ENCODE measurements at places on chromosomes 5 and 9.
A peak's percentile ranks its signal among the peaks of the same experiment; 100 is the strongest.

DNA sequence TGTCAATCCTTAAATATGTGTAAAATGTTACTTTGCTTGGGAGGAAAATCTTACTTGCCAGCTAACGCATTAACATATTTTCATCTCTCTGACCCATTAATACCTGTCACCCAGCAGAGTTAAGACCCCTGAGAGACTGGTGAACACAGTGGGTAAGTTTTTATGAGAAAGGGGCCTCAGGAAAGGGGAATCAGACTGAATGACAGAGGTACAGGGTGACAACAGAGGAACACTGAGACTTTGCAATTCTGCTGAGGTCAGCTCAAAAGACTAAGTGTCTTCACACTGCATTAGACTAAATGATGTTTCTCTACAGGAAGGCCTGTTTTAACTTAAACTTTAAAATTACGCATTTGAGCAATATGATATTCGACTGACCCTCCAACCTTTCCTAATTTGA, 223.8 kb downstream of the EFNA5 start:
- DNase-seq, result no peak

DNA sequence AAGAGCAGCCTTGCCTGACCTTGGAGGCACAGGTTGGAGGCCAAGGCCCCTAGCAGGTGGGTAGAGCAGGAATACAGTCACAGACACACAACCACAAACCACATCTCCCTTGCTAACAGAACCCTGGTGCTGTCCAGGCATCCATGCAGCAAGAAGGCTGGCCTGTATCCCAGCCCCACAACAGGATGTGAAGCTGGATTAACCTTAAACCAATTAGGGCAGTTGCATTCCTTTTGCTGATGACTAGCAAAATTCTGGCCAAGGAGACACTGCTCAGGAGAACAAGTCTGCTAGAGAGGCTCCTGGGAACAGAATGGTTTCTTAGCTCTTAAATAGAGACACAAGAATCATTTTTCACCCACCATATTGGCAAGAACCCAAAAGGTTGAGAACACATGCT, 97.8 kb downstream of the C5orf15 start:
- no peak for DNase-seq

- no peak for DNase-seq
Observed at GRCh38 chr9:92938025-92938424, 9.3 kb upstream of the FGD3 start.

DNA sequence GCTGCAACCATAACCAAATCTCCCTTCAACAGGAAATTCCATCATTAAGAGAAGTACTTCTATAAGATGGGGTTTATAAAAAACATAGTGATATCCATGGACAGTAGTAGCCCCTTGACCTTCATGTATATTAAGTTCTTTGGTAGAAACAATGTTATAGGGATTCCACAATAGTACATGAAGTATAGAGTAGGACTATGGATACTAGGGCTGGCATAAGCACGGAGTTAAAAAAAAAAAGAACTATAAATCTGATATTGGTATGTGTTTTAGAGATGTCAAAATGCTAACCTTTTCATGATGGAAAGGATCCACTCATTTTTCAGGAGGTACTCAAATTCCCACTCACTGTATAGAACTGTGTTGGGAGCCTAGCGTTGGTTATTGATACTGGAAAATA, 337.6 kb downstream of the FGF10 start:
- no peak for DNase-seq

- DNase-seq, result no peak
Observed at GRCh38 chr5:155295111-155295510, 281.6 kb downstream of the KIF4B start.

- no peak for DNase-seq
Observed at GRCh38 chr9:114093031-114093471, 6.0 kb downstream of the KIF12 start.

DNA sequence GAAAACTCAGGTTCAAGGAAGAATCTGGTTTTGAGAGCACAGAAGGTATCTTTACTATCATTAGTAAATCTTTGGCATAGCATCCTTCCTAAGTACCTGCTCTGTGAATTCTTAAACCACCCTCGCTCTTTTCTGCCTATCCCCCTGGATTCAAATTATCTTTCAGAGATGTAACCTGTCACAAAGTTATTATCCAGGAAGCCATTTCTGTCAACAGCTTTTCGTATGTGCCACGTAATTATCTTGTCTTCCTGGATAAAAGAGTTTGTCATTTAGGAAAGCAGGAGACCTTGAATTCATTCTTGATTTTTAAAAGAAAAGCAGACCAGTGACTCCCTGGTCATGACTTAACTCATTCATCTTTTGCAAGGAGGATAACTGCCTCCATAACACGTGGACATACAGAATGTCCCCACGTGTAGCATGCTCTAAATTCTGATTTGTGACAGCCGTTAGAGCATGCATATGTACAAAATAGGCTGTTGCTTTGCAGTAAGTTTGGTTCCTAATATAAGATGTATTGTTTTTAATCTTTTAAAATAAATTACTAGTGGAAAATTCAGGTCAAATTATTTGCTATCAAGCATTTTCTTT, 189.0 kb downstream of the TRIO start:
- DNase-seq, result no peak

DNA sequence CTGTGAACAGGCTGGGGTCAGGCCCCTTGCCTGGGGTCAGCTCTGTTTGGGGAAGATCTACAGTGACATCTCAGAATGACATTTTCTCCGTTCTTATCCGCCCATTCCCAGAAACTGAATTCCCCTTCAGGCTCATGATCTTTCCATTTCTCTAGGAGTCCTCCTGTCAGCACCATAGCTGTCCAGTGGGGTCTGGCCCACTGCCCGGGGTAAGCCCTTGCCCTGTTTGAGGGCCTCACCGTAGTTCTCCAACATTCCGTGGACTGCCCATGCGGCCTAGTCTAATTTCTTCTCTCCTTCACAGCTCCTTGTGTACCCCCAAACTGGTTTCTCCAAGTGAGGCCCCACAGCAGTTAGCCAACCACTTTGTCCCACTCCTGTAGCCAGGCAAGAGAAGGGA, 68.4 kb downstream of the ENTREP1 start:
- no peak for DNase-seq

- no peak for DNase-seq
Observed at GRCh38 chr9:133638076-133638475, 1.9 kb downstream of the DBH start.

GRCh38 chr5:89983216-89983615, 426.3 kb downstream of the CETN3 start:
- DNase-seq, result no peak

DNA sequence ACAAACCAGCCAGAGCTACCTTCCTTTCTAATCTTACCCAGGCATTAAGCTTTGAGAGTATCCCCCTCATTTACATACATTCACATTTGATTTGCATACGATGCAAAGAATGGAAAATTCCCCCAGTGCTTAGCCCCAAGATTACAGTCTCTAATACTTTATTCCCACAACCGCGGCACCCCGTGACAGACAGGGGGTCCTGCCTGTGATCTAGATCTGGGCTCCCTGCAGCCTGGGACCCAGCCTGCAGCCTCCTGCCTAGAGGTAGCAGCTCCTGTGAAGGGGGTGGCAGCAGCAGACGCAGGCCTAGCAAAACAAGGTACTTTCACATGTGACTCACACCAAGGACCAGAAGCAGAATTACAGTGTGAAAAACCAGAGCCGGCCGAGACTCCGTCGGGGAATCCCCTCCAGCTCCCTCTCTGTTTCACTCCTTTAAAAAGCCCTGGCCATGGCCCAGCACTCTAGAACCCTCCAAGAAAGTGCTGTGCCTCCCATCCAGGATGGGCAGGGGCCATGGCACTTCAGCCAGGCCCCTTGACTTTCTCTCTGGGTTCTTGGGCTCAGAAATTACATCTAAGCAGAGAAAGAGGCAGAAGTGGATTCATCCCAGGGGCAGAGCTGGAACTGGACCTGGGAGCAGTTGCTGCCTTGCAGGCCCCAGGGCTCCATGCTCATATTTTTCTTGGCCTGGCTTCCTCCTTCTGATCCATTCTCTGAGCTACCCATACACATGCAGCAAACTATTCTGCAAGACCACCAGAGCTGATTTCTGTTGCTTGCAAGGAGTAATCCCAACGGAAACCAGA, 14.0 kb upstream of the TCF7 start:
- peak; percentile 58 for DNase-seq

GRCh38 chr9:3526997-3527940, 1.5 kb upstream of the RFX3 start:
- no peak for DNase-seq

GRCh38 chr5:157148734-157149615, 6.3 kb upstream of the MED7 start:
- DNase-seq, result peak; percentile 63

DNA sequence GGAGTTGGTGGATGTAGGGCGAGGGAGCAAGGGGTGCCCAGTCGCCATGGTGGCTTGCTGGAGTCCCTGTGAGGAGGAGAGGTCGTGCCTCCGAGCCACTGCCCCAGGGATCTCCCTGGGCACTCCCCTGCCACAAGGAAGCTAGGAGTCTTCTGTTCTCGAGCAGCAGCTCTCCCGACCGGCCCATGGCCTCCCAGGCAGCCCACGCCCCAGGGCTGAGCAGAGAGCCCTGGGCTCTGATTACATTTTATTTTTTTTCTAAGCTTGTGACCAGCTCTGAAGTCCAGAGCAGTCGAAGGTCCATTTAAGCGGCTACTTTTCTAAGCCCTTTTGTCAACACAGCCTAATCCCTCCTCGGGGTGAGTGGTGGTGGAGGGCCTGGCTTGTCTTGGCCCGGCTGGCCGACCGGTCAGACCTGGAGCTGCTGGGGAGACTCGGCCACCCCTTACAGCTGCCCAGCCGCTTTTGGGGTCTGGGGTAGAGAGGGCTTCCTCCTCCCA, 2.1 kb downstream of the RXRA start:
- no peak for DNase-seq

GRCh38 chr9:19104515-19105282, 2.0 kb upstream of the HAUS6 start:
- no peak for DNase-seq

DNA sequence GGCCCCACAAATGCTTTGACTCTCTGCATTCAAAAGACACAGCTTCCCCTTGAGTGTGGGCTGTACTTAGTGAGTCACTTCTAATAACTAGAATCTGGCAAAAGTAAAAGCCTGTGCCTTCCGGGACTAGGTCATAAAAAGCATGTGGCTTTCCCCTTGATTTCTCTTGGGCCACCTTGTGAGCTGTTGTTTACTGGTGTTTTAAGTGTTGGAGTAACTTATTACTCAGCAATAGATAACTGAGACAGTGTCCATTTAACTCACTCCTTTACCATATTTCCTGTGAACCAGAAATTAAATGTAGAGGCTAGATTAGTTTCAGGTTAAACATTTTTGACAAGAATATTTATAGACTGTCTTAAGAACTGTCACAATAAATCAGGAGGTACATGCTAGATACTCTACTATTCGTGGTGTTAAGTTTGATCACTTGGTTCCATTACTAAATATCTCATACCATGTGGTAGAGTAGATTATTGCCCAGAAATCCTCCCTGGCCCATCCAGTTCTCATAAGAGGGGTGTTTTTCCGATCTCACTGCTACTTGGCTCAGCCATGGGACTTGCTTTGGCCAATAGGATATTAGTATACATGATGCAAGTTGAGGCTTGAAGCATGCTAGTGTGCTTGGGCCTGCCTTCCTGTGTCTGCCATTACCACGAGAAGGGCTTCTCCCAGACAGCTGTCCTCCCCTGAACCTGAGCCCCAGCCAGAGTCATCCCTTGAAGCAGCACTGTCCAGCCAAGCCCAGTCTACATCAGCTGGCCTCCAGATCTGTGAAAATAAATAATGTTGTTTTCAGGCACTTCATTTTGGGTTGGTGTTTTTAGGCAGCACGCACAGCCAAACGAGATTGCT, 10.4 kb upstream of the CMBL start:
- no peak for DNase-seq

DNA sequence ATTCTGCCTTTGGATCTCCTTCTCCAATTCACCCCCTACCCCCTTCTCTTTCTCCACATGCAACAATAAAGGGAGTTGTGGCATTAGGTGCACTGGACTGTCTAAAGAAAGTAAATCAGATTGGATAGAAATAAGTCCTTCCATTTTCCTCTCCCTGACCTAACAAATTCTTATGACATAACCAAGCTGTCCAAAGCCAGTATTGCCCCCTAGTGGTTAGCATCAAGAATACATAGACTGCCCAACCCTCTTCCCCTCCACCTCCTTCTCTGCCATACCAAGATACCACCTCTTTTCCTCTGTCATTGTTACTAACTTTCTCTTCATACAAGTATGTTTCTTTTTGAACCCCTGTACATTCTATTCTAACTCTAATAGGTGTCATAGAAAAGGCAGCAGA, 45.7 kb downstream of the PPARGC1B start:
- no peak for DNase-seq

GRCh38 chr5:126433701-126434100, 10.5 kb downstream of the GRAMD2B start:
- no peak for DNase-seq

DNA sequence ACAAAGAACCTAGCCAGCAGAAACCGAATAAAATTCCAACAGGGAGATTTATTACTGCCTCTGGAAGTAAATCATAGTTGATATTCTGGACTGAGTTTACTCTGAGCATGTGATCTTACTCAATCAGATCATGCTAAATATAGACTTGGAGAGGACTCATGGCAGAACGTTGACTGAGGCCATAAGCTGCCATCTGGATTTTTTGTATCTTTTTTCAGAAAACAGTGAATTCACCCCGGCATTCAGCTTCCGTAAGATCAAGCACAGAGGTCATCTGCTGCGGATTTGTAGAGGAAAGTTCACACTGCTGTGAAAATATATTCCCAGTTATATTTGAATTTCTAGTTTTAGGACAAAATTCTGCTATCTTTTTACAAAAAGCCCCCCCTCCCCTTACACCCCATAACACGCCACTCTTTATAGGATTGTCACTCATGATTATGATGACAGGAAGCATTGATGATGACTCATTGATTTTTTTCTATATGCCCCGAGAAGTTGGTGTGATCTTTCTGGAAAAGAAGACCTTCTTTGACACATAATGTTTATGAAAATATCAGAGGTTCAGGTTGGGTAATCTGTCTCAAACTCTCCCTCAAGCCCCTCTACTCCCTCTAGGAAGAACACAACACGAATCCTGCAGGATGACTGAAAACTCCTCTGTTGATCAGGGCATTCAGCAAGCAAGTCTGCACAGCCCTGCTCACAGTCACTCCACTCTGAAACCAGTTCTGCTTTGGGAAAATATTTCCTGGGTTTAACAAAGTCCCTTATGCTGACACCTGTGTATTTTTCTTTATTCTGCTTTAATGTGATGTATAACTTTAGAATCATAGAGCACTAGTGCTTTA, 70.8 kb downstream of the NXNL2 start:
- no peak for DNase-seq
